ENCODE measurements at places on chromosomes 7 and 10.

GRCh38 chr7:150507947-150508602, 6.6 kb upstream of the GIMAP7 start:
- DNase-seq, result no peak

GRCh38 chr7:42237811-42238541, 967 bp upstream of the GLI3 start:
- DNase-seq, result no peak

DNA sequence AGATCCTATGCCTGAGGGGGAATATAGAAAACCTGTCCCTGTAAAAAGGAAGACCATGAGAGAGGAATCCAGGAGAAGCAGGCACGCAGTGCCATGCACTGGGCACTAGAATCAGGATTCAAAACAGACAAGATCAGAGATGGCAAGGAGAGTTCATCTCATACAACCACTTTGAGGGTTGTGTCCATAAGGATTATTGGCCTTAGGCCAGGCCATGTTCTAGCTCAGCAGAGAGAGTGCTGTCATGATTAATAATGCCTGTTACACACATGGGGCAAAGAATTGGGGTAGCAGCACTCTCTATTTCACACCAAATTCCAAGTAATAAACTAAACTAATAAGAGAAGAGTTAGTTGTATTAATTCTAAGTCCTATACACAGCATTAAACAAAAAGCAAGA, 29.1 kb downstream of the EZH2 start:
- DNase-seq, result no peak

DNA sequence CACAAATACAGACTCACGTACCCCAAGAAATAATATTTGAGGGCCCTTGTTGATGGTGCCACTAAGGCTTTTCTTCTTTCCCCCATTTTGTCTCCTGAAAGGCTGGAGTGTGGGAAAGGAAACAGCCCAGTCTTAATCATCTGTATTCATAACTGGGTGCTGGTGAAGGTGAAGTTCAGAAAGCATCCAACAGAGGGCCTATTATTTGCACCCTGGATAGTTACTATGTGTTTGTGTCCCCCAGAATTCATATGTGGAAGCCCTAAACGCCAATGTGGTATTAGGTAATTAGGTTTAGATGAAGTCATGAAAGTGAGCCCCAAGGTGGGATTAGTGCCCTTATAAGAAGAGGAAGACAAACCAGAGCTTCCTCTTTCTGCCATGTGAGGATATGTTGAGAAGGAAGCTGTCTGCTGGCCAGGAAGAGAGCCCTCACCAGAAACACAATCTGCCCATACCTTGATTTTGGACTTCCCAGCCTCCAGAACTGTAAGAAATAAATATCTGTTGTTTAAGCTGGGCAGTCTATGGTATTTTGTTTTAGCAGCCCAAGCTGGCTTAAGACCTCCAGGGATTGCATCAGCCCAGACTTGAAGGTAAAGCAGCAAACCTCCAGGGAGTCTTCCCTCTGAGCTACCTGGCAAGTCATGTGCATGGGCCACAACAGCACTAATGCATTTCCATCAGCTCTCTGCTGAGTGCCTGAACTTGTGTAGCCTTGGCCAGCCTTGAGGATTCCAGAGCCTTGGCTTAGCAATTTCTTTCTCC, 90.0 kb upstream of the ADRB1 start:
- no peak for DNase-seq

GRCh38 chr10:110498982-110499795, 1.5 kb downstream of the DUSP5 start:
- no peak for DNase-seq

DNA sequence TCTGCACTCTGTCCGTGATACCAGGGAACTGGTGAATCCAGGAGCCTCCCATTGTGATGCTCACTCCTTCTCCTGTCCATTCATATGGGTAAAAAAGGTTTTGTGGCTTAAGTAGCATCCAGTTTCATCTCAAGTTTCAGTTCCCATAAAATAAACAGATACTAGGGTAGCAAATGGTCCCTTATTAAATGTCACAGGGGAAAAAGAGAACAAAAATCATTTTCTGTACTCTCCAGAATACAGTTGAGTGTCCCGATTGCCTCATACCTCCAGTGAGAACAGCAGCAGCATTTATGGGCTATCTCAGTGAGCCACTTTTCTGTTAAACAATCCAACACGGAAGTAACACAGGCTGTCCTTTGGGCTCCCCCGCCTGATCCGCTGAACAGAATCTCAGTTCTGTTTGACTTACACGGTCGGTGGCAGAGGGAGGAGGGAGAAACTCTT, 179.6 kb downstream of the CELF2 start:
- no peak for DNase-seq

- DNase-seq, result no peak
Observed at GRCh38 chr10:69406302-69406811, 10.4 kb downstream of the TACR2 start.

DNA sequence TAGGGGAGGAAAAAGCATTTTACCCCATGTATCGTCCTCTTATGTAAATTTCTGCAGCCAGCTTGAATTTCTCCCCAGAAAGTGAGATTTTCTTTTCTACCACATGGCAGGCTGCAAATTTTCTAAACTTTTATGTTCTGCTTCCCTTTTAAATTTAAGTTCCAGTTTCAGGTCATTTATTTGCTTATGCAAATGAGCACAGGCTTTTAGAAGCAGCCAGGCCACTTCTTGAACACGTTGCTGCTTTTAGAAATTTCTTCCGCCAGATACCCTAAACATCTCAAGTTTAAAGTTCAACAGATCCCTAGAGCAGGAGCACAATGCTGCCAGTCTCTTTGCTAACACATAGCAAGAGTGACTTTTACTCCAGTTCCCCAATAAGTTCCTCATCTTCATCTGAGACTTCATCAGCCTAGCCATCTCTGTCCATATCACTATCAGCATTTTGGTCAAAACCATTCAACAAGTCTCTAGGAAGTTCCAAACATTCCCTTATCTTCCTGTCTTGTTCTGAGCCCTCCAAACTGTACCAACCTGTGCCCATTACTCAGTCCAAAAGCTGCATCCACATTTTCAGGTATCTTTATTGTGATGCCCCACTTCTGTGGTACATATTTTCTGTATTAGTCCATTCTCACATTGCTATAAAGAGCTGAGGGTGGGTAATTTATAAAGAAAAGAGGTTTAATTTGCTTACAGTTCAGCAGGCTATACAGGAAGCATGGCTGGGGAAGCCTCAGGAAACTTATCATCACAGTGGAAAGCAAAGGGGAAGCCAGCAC, 16.3 kb downstream of the EZH2 start:
- no peak for DNase-seq

GRCh38 chr10:21406595-21407193, 118.8 kb downstream of the SKIDA1 start:
- DNase-seq, result no peak

DNA sequence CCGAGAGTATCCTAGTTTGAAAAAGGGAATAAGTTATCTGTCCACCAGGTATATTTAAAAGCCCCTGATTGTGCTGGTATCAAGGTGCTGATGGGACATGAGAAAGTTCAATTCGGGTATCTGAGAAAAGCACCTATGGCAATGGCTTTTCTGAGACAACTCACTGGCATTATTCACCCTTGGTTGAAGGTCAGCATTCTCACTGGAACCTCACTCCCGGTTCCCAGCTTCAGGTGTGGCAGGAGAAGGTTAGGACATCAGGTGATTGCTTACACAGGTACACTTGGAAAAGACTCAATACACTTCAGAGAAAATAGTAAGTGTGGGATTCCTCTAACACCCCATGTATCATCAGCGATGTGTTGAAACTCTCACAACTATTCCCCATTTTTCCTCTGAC, 643.1 kb downstream of the INHBA start:
- DNase-seq, result no peak

GRCh38 chr10:35268323-35268722, 68.0 kb upstream of the CCNY start:
- DNase-seq, result no peak

- DNase-seq, result no peak
Observed at GRCh38 chr10:130049987-130050386, 60.6 kb downstream of the C10orf143 start.

DNA sequence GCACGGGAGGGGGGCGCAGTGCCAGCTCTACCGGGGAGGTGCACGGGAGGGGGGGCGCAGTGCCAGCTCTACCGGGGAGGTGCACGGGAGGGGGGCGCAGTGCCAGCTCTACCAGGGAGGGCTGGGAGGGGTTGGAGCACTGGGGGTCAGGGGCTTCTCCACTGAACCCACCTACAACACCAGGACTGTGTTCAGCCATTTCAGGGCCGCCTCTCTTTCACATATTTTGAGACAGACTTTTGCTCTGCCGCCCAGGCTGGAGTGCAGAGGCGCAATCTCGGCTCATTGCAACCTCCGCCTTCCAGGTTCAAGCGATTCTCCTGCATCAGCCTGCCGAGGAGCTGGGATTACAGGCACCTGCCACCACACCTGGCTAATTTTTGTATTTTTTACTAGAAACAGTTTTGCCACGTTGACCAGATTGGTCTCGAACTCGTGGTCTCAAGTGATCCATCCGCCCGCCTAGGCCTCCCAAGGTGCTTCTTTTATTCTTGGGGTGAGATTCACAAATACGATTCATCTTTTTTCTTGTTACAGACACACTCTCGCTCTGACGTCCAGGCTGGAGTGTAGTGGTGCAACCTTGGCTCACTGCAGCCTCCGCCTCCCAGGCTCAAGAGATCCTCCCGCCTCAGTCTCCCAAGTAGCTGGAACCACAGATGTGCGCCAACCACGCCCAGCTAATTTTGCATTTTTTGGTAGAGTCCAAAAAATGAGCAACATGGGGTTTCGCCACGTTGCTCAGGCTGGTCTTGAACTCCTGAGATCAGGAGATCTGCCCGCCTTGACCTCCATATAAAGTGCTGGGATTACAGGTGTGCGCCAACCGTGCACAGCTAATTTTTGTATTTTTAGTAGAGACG, 37.0 kb downstream of the ADAP1 start:
- DNase-seq, result no peak

DNA sequence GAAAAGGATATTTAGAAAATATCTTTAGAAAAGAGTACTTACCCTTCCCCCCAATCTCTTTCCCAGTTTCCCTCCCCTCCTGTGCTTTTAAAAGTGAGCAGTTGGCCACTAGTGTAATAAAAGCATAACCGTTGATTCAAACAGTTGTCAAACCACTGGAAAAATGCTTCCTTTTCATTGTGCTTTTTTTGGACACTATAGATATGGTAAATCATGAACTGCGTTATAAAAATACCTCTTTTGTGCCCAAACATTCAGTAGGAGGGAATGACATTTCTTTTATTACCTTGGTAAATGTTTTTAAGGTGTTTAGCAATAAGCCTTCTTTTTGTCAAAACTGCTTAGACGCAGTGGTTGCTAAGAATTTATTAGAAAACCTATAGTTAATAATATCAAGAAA, 232.4 kb downstream of the SLC25A13 start:
- DNase-seq, result no peak

DNA sequence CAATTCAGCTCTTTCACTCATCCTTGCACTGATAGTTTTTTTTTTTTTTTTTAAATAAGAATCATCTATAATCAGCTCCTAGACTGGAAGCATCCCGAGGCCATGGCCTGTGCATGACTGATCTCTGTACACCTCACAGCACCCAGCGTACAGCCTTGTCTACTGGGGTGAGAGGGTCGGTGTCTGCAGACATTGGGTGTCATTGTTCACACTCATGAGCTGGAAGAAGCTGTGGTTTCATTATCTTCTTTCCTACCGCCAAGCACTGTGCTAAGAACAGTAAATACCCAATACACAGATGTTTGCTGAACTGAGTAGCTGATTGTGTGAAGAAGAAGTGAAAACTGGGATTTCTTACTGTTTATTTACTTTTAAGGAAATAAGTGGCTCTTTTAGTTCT, 123.6 kb downstream of the CLEC2L start:
- DNase-seq, result no peak

DNA sequence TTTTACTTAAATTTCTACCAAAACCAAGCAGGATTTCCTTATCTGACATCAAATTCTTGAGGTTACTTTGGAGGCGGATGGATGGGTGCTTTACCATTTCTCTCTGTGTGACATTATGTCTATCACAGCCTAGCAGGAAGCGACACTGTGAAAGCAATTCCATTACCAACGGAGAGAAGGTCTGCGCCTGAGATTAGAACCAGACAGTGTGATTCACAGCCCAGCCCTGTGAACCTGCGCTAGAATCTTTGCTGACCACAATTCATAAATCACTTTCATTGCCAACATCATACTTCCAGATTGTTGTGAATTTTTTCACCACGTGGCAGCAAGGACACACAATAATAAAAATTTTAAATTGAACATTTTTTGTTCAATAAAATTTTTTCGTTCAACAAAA, 126.5 kb downstream of the CUBN start:
- DNase-seq, result peak; percentile 14

GRCh38 chr7:67659091-67659490, 662.5 kb downstream of the TYW1 start:
- no peak for DNase-seq

GRCh38 chr7:1403638-1404459, 55.4 kb downstream of the MICALL2 start:
- DNase-seq, result no peak

GRCh38 chr10:131946321-131946751, 35.4 kb downstream of the BNIP3 start:
- no peak for DNase-seq

GRCh38 chr10:82692458-82692857, 817.5 kb downstream of the NRG3 start:
- DNase-seq, result no peak

DNA sequence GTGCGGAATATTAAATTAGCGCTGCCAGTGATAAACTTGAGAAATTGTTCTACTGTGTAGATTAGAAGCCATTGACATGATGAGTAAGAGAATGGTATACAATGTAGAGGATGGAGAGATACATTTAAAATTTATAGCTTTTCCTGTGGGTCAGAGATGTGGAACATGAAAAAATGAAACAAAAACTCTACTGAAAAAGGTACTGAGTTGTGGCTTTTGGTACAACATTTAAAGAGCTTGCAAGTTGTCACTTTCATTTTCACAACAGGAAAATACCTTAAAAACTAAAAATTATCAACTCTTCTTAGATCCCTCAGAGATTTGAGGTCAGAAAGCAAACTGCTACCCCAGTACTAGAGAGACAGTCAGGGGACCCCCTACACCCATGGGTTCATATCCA, 348.8 kb upstream of the CDC14C start:
- no peak for DNase-seq

GRCh38 chr7:5559576-5560240, 136.1 kb upstream of the TNRC18 start:
- DNase-seq, result no peak

DNA sequence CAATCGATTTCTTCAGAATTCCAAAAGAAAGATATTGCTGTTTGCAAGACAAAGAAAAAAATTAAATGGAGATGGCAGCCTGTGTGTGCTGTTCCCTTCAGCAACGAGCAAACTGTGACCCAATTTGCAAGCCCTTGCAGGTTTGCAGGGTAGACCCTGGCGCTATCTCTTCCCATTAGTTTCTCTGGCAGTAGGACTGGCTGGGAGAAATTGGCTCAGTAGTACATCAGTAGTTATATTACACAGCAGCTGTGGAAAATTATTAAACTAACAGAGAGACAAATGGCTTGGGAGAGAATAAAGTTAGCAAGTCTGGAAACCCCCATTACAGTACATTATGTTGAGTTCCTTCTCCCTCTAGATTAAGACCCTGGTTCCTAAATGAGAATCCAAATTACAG, 116.4 kb upstream of the ITGB1 start:
- DNase-seq, result no peak

- DNase-seq, result no peak
Observed at GRCh38 chr10:31036209-31036608, 4.5 kb upstream of the ZNF438 start.

GRCh38 chr10:74677951-74678350, 148.4 kb upstream of the KAT6B start:
- DNase-seq, result no peak

- DNase-seq, result no peak
Observed at GRCh38 chr7:133649593-133649992, 396.7 kb downstream of the EXOC4 start.

Measured in activated CD4-positive, alpha-beta T cell treated with anti-CD3 and anti-CD28 coated beads, Interleukin-2, amount 50 U/mL, for 24 hours (primary cell).